ENCODE measurements at places on chromosomes 2 and 18. TPM values are rescaled to one million over a fixed set of nuclear protein-coding genes. Genes with fewer than 3 reads are reported as not detected.

Gene LAMA1
- 30.1 TPM for total RNA-seq

Gene LPIN2
- 43.7 TPM for total RNA-seq

Gene TUBB8B
- not detected for total RNA-seq

Gene MSTN
- 0.08 TPM for total RNA-seq

Gene SCN2A
- 18.5 TPM for total RNA-seq

Gene C2orf81
- 1.9 TPM for total RNA-seq

Gene EVX2
- total RNA-seq: not detected

Gene CAPN13
- total RNA-seq: not detected

Gene SPDYA
- 6.5 TPM for total RNA-seq

Gene LRATD1
- 0.08 TPM for total RNA-seq

Gene PLEK
- total RNA-seq: under 0.01 TPM

Gene LOXHD1
- not detected for total RNA-seq

Gene MALT1
- total RNA-seq: 56.1 TPM

Gene ST3GAL5
- 19.4 TPM for total RNA-seq

Gene CYTIP
- total RNA-seq: 0.82 TPM

Gene SCN1A
- total RNA-seq: 0.09 TPM

Gene SRD5A2
- total RNA-seq: not detected

Gene PROKR1
- total RNA-seq: not detected

Gene IL36RN
- total RNA-seq: not detected

Gene HOXD9
- not detected for total RNA-seq

Gene NEU2
- total RNA-seq: not detected

Gene GKN1
- total RNA-seq: not detected

Gene GCA
- 10.9 TPM for total RNA-seq

Gene GGCX
- total RNA-seq: 26.7 TPM

Gene GAL3ST2
- 0.25 TPM for total RNA-seq

Gene FN1
- total RNA-seq: 3,314 TPM

Gene HOXD10
- total RNA-seq: not detected

Gene ALPI
- not detected for total RNA-seq

Gene SGO2
- 23.3 TPM for total RNA-seq

Gene GPAT2
- 10.2 TPM for total RNA-seq

Gene STEAP3
- total RNA-seq: 50.9 TPM

Gene SUPT7L
- total RNA-seq: 36.7 TPM

Gene POTEE
- not detected for total RNA-seq

Gene CDCA7
- total RNA-seq: 6.2 TPM

Gene GALNT13
- 0.45 TPM for total RNA-seq

Gene ECEL1
- total RNA-seq: not detected

Gene GATA6
- 22.5 TPM for total RNA-seq

Gene MC5R
- total RNA-seq: not detected

Gene FIGN
- total RNA-seq: 4.1 TPM

Gene SH3YL1
- total RNA-seq: 123 TPM

Gene EMILIN1
- 81.3 TPM for total RNA-seq

Gene RUFY4
- total RNA-seq: not detected

Gene XDH
- 3.1 TPM for total RNA-seq

Gene UGT1A8
- 0.09 TPM for total RNA-seq

Gene RAX
- total RNA-seq: not detected

Gene ICOS
- not detected for total RNA-seq

Gene RPRM
- not detected for total RNA-seq

Gene ADD2
- total RNA-seq: 0.36 TPM

Gene ITGB6
- not detected for total RNA-seq

Gene KCNE4
- 22.2 TPM for total RNA-seq

Data from fibroblast of the aortic adventitia (primary cell).